ENCODE measurements at places on chromosomes 1 and 21.
A peak's percentile ranks its signal among the peaks of the same experiment; 100 is the strongest.

DNA sequence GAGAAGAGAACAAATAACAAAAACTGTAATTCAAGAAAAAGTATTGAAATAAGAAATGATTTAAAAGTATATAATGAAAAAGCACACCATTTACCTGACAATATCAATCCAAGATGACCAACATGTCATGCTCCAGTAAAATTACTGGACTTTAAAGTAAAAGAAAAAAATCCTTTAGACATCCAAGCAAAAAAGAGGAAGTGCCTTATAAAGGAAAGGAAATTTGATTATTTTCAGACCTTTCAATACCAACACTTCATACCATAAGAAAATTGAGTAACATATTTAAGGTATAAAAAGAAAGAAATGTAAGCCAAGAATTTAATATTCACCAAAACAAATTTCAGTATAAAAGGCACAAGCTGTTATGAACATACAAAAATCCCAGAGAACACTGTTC, 46.2 kb upstream of the SSX2IP start:
- no peak for DNase-seq

DNA sequence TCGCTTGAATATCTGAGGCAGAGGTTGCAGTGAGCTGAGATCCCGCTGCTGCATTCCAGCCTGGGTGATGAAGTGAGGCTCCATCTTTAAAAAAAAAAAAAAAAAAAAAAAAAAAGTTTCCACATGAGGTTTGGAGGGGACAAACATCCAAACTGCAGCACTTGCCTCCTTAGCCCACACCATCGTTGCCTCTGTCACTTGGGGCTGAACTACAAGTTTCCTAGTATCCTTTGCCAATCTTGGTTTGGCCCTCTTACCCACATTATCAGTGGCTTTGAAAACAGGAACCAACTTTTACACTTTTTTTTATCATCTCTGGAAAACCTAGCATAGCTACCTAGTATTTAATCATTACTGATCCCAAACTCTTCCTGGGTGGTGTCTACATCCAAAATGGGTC, 59.2 kb downstream of the CLSTN1 start:
- DNase-seq, result no peak

DNA sequence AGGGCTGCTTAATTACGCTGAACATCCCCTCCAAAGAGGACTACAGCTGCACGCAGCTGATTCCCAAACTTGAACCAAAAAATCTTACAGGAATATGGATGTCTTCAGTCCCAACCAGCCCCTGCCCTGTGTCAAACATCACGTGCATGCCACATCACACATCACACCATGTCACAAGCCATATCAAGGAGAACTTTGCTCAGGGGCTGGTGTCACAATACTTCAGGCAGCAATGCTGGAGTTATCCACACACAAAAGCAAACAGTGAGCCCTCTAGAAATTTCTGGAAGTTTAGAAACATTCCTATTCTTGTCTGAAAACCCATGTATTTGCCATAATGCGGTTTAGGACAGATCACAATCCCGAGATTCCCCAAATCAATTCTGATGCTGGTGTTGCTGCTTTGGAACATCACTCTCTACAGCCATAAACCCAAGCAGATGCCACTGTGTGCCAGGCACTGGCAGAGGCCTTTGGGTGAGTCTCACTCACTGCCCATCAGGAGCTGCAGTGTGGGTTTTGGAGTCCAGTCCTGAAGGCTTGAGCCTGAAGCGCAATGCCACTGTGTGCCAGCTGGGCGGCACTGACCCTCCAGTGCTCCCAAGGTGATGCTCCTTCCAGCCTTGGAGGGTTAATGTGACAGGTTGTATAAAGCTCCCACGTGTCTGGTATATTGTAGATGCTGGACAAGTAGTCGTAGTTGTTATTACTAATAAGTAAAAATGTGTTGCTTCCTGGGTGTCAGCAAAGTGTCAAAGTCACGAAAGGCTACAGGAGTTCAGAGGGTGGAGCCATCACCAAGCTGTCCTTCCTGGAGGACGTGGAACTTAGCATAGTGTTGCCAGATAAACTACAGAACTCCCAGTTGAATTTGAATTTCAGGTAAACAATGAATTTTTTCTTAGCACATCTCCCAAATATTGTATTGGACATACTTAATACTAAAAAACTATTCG, 20.1 kb upstream of the EFNA1 start:
- DNase-seq, result no peak

GRCh38 chr1:117318426-117318825, 48.8 kb upstream of the MAN1A2 start:
- DNase-seq, result no peak

DNA sequence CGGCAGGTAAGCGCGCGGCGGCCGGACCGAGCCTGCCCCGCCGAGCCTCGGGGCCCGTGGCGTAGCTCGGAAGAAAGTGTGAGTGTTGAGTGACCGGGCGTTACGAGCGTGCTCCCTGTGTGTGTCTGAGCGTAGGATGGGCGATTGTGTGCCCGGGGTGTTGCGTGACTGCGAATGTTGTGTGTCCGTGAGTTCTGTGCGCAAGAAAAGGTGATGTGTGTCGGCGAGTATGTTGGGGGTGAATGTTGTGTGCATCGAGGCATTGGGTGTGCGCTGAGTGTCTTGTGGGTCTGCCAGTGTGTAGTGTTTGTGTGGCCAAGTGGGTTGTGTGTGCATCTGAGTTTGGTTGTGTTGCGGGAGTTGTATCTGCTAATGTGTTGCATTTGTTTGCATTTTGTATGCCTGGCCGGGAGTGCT, 398 bp downstream of the PTPRU start:
- peak; percentile 54 for DNase-seq

GRCh38 chr1:156845055-156845952, 13.6 kb downstream of the INSRR start:
- DNase-seq, result peak; percentile 11

- peak; percentile 78 for DNase-seq
Measured at GRCh38 chr1:23098463-23099170, 70.0 kb downstream of the LUZP1 start.

DNA sequence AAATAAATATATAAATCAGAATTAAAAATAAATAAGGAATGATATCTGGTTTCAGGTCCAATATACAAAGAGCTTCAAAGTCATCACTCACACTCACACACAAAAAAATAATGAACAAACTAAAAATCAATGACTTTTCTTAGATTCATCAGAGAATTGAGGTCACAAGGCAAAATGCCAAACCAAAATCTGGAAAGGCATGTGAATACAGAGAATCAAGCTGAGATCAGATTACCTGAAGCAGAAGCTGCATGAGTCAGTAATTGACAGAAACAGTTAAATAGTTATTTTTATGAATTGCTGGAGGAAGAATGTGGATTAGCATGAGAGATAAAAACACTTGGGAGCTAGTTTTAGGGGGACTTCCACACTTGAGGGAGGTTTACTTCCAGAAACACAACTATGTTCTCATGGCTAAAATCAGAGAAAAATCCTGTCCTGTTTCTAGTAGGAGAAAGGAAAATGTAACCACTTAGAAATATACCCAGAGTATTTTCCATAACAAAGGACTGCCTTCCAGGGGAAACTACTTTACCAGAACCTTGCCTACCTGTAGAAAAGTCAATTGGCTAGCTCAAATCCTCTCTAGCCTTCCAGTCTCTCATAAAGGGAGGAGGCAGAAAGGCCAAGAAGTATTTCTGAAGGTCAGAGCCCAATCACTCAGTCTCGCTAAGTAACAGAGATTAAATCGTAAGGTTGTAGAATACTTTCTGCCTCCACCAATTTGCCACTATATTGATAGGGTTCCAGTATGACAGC, 536.6 kb upstream of the NR5A2 start:
- DNase-seq, result peak; percentile 74

GRCh38 chr1:198467907-198468306, 72.6 kb downstream of the ATP6V1G3 start:
- DNase-seq, result no peak

- no peak for DNase-seq
Measured at GRCh38 chr1:208565756-208566440, 321.7 kb upstream of the PLXNA2 start.

- DNase-seq, result peak; percentile 73
Measured at GRCh38 chr1:189429610-189430009, 1048.1 kb downstream of the BRINP3 start.

- DNase-seq, result peak; percentile 78
Measured at GRCh38 chr1:43853161-43853921, 80.3 kb upstream of the ARTN start.

GRCh38 chr1:51719146-51719545, 102.3 kb downstream of the OSBPL9 start:
- no peak for DNase-seq

- no peak for DNase-seq
Measured at GRCh38 chr1:17575797-17576518, 36.5 kb downstream of the ARHGEF10L start.

GRCh38 chr21:27423038-27423437, 456.1 kb upstream of the ADAMTS5 start:
- DNase-seq, result peak; percentile 49

DNA sequence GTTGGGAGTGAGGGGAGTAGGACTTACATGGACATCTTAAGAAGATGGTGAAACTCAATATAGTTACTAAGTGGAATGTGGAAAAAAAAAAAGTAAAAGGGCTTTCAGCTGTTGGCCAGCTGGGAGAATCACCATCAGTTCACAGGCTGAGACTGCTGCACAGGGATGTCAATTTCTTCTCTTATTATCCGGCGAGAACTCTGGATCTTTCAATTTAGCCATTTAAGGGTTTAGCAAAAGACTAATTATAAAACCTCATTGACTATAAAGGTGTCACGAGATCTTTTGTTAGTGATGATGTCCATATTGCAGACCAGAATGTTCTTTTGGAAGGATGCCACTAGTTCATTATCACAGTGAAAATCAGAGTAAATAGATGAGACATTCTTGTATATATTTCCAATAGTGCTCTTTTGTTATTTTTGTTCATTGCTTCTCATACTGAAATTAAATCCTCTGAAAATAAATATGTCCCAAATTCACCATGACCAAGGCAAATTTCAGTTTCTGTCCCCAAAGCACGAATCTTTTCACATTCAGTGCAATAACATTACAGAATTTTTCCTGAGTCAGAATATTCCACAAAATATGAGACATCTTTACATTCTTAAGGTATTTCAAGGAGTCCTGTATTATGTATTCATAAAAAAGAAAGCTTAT, 266.1 kb downstream of the DNM3 start:
- DNase-seq, result no peak

DNA sequence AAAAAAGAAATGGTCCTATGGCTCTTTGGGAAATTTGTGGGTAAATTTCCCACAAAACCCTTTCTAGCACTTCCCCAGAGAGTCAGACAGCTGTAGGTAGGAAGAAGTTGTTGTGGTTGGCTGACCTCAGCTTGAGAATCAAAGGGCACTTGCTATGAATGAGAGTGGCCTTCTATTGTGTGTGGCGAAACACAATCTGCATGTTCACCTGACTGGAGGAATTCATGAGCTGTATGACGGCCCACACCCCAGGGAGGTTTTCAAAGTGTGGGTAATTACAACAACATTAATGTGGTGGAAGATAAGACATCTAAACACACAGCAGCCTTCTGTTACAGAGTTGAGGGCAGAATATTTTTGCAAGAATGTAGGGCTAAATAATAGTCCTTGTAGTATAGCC, 38.8 kb downstream of the NGF start:
- DNase-seq, result peak; percentile 53

DNA sequence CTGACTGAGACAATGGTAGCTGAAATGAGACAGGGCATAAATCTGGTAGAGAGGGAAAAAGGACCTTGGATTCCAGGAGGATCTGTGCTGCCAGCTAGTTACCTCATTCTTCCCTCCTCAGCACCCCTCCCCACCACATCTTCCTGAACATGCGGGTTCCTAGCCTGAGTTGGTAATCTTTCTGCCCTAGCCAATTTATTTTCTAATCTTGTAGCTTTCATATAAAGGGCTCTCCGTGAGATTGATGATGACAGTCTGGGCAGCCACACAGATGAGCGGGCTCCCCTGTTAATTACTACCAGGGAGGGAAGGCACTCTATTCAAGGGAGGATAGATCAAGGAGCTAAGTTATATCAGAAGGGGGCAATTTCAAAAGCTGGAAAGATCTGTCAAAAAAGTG, 20.2 kb downstream of the ARHGEF11 start:
- DNase-seq, result no peak

- DNase-seq, result no peak
Measured at GRCh38 chr1:168443899-168444298, 99.9 kb downstream of the XCL2 start.

DNA sequence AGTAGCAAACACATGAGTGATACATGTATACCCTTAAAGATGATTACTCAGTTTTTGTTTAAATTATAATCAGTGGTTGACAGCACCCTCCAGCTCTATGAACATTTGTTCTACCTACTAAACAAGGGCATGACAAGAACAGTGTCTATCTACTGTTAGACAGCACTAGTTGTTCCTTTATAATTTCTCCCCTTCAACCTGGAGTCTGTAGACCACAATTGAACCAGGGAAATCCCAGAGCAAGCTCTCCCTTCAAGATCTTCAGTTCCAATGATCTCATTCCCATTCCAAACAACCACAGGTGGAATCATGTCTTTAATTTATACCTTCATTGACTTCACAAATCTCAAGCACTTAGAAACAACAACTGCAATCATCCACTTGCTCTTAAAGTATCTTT, 216.1 kb downstream of the HHIPL2 start:
- no peak for DNase-seq

- DNase-seq, result no peak
Measured at GRCh38 chr1:25738499-25738898, 61.5 kb upstream of the SELENON start.

DNA sequence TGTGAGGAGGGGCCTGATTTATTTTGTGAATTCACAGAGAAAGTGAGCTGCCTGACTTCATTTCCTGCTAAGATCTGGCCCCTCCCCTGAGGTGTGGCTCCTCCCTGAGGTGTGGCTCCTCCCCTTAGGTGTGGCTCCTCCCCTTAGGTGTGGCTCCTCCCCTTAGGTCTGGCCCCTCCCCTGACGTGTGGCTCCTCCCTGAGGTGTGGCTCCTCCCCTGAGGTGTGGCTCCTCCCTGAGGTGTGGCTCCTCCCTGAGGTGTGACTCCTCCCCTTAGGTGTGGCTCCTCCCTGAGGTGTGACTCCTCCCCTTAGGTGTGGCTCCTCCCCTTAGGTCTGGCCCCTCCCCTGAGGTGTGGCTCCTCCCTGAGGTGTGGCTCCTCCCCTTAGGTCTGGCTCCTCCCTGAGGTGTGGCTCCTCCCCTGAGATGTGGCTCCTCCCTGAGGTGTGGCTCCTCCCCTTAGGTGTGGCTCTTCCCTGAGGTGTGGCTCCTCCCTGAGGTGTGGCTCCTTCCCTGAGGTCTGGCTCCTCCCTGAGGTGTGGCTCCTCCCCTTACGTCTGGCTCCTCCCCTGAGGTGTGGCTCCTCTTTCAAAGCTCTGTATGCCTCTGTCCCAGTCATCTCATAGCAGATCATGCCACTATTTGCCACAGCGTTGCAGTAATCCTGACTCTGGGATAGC, 26.9 kb upstream of the LRRC3 start:
- peak; percentile 3 for DNase-seq

DNA sequence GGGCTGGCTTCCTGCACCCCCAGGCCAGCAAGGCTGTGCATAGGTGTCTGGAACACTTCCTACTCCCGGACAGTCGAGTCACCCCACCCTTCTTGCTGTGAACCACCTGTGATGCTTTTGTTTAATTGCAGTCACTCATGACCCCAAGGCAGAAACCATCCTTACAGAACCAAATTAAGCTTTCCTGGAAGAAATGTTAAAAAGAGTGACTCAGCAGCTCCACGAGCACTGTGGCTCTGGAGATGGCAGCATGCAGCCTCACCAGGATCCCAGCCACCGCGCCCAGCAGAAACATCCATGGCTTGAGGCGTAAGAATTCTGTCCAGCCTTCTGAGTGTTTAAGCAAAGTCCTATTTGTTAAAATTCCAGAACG, 28.8 kb downstream of the SNAP47 start:
- peak; percentile 78 for DNase-seq
